ENCODE measurements at places on chromosomes 5 and 9.

- DNase-seq = no peak
Observed at GRCh38 chr9:38294220-38294960, 98.1 kb upstream of the ALDH1B1 start.

DNA sequence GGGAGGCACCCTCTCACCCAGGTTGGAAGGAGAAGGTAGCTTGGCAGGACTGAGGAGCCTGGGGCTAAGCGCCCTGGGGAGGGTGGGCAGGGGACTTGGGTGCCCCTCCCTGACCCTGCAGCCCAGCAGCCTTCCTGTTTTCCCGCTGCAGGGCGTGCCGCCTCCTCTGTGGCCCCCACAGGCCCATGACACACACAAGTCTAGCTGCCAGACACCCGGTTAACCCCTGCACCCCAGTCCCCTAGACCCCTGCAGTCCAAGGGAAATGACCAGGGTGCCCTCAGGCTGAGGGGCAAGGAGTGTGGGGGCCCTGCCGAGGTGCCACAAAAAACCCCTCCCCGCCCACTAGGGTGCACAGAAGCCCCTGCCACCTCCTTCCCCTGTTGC lies 33.0 kb downstream of the GOLGA2 start:
- DNase-seq = no peak

DNA sequence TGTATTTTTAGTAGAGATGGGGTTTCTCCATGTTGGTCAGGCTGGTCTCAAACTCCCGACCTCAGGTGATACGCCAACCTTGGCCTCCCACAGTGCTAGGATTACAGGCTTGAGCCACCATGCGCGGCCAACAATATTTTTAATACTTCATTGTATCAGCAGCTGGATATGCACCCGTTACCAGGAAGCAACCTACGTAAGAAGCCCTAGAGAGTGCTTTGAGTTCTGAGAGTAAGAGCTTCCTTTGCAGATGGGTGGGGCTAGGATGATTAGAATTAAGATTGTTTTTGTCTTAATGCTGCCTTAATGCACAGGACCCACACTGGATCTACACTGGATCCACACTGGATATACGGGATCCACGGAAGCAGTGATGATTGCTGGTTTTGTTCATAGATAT lies 123.9 kb upstream of the ABCA1 start:
- no peak for DNase-seq

DNA sequence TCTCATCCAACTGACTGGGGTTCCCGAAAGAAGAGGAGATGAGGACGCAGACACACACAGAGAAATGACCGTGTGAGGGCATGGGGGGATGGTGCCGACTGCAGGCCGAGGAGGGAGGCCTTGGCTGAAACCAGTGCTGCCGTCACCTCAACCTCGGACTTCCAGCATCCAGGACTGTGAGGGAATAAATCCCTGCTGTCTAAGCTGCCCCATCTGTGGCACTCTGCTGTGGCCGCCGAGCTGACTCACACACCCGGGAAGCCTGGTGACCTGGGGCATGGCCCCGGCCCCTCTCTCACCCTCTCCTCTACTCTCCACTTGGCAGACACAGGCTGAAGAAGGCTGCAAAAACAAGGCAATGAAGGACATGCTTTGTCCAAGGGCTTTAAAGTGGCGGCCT lies 4.4 kb upstream of the COL5A1 start:
- DNase-seq = no peak

GRCh38 chr9:86500667-86501435 lies 146.6 kb upstream of the TUT7 start:
- DNase-seq = no peak

- DNase-seq = peak; percentile 33
Observed at GRCh38 chr5:82225525-82226172, 52.5 kb downstream of the RPS23 start.

DNA sequence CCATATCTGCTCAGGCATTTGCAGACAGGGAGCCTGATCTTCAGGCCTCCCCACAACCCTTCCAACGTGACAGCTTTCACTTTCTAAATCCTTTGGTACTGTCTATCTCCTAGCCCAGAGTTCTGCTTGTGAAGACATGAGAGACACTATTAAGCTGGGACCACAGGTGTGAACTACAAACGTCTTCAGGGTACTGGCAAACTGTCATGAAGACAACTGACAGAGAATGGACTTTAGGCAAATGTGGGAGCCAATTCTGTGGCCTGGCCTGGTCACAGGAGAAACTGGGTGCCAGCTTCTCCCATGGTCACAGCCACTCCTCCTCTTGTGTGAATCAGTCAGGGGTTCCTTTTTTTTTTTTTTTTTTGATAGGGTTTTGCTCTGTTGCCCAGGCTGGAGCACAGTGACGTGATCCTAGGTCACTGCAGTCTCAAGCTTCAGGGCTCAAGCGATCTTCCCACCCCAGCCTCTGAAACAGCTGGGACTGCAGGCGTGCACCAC lies 10.4 kb downstream of the TRIM14 start:
- no peak for DNase-seq

DNA sequence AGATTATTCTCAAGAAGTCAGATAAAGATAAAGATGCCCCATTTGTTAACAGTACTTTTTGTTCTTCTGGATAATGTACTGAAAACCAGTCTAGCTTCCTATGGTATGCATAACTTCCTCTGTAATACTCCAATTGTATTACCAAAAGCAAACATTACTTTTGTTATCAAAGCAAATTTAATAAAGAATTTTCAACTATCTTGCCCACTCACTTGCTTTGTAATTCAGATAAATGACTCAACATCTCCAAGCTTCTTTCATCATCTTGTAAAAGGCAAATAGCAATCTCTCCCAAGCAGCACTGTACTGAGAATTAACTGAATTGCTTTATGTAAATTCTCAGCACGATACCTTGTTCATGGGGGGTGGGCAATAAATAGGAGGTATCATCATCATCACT lies 98.3 kb downstream of the NFIB start:
- DNase-seq = no peak

GRCh38 chr5:35171078-35171477 lies 59.2 kb downstream of the PRLR start:
- no peak for DNase-seq

- no peak for DNase-seq
Observed at GRCh38 chr9:123691765-123692303, 238.1 kb downstream of the DENND1A start.

DNA sequence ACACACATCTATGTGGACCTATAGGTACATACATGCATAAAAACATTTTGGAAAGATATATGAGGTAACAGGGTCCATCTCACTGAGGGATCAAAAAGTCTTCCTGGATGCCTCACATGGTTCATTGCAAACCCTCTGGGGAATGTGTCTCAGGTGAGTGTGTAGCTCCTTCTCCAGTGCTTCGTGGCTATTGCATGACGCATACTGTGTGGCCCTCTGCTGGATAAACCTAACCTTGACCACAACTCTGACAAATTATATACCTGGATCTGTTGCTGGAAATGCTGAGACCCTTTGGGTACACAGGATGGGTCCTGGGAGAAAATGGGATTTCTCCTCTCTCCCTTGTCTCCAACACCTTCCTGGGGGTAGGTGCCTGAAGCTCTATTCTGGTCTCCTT lies 91.9 kb downstream of the JAKMIP2 start:
- no peak for DNase-seq

DNA sequence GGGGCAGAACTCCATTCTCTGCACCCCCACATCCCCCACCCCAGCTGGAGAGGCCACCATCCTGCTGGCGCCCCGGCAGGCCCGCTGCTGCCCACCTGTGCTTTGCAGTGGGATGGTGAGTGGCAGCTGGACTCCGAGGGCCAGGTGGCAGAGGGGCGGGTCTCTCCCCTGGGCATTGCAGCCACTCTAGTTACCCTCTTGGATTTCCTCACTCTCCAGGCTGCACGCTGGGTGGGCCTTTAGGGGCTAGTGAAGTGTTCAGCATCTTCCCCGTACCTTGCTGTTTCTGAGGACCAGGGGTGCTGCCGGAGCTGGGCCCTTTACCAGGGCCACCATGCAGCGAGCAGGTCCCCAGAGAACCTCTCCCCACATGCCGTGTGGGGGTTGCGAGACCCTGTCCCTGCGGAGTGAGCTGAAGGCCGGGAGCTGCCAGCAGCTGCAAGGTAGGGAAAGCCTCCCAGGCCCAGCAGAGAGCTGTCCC lies 88.4 kb upstream of the SH3PXD2B start:
- DNase-seq = no peak

DNA sequence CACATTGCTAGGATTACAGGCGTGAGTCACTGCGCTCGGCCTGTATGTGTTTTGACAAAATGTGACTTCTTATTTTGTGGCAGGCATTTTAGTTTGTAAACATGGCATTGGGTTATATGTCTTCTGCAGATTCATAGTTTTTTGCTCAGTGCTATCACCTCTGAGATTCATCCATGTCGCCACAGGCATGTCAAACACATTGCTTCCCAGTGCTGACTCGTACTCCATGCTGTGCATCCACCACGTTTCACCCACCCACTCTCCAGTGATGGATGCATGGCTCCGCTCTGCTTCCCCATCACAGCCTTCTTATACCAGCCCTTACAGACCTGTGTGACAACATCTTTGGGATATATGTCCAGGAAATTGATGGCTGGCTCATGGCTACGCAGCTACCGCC lies 158.8 kb downstream of the GAS1 start:
- DNase-seq = no peak

DNA sequence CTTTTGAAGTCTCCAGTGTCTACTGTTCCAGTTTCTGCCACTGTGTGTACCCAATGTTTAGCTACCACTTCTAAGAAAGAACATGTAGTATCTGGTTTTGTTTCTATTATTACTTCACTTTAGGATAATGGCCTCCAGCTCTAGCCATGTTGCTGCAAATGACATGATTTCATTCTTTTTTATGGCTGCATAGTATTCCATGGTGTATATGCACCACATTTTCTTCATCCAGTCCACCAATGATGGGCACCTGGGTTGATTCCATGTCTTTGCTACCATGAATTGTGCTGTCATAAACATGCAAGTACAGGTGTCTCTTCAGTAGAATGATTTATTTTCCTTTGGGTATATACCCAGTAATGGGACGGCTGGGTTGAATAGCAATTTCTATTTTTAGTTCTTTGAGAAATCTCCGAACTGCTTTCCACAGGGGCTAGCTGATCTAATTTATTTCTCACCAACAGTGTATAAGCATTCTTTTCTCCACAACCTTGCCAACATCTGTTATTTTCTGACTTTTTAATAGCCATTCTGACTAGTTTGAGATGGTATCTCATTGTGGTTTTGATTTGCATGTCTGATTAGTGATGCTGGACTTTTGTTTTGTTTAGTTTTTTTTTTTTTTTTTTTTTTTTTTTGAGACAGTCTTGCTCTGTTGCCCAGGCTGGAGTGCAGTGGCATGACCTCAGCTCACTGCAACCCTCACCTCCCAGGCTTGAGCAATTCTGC lies 68.9 kb downstream of the WDR41 start:
- DNase-seq = no peak

GRCh38 chr9:109422641-109423040 lies 75.5 kb downstream of the PTPN3 start:
- DNase-seq = no peak

- DNase-seq = no peak
Observed at GRCh38 chr9:131628459-131629225, 83.3 kb downstream of the PRRT1B start.

GRCh38 chr9:9299134-9299533 lies 1313.7 kb downstream of the PTPRD start:
- DNase-seq = no peak

Measured in stimulated activated CD8-positive, alpha-beta memory T cell treated with anti-CD3 and anti-CD28 coated beads, Interleukin-15, amount 100 ng/mL, for 4 hours (primary cell).